ENCODE measurements at places on chromosomes 16 and 17.

DNA sequence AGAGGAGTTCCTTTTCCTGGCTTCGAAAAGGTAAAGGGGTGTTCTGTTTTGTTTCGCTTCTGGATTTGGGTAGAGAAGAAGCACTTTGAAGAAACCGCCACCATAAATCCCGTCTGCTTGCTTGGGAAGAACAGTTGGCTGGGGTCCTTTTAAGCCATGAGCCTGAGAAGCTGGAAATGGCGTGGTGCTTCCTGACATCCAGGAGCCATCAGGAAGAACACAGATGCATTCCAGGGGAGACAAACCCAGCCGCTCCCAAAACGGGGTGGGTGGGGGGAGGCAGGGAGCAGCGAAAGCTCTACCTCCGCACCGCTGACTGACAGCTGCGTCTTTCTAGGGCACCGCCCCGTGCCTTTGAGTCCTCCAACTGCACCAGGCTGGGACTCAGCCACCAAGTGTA, 91.6 kb downstream of the ZDHHC7 start:
- DNase-seq = no peak

DNA sequence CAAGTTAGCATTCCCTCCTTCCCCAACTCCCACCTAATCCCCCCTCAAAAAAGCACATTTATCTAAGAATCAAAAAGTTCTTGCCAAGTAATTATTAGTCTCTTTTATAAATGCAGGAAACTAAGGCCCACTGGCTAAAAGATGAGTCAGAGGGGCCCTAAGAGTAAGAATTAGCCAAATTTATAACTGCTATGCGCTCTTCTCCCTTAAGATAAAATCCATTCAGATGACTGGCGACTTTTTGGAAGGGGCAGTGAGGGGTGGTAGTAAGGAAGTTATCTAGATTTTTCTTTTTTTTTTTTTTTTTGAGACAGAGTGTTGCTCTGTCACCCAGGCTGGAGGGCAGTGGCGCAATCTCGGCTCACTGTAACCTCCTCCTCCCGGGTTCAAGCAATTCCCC, 17.1 kb downstream of the ZNF652 start:
- no peak for DNase-seq

DNA sequence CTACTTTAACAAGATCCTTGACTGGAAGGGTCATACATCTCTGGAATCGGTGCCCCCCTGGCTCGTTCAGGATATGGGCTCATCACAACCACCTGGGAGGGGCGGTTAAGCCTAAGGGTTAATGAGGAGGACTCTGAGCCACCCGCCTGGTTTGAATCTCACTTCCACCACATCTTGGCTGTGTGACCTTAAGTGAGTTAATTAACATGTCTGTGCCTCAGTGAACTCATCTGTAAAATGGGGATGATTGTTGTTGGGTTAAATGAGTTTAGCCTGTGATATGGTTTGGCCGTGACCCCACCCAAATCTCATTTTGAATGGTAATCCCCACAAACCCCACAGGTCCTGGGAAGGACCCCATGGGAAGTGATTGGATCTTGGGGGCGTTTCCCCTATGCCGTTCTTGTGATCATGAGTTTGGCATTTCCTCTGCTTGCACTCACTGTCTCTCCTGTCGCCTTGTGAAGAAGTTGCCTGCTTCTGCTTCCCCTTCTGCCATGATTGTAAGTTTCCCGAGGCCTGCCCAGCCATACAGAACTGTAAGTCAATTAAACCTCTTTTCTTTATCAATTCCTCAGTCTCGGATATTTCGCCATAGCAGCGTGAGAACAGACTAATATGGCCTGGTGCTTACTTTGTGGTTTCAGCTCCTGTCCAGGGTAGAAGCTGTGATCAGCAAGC, 214.0 kb upstream of the CIBAR2 start:
- no peak for DNase-seq

- DNase-seq = peak; percentile 29
Observed at GRCh38 chr16:87678618-87679017, 76.3 kb downstream of the JPH3 start.

DNA sequence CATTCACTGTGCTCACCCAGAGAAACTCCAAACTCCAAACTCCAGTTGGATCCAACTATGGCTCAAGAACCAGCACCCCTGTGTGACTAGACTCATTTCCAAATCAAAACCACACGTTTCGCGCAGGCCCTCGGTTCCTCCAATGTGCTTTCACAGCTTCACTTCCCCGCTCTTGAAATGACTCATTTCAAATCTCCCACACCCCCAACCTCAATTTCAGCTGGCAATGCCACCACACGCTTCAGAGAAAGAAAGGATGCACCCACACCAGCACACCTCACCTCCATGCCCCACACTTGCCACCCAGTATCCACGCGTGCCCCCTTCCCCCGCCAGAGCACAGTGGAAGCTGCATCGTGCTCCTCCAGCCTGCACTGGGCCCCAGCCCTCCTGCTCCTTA, 9.0 kb downstream of the TMEM92 start:
- no peak for DNase-seq

DNA sequence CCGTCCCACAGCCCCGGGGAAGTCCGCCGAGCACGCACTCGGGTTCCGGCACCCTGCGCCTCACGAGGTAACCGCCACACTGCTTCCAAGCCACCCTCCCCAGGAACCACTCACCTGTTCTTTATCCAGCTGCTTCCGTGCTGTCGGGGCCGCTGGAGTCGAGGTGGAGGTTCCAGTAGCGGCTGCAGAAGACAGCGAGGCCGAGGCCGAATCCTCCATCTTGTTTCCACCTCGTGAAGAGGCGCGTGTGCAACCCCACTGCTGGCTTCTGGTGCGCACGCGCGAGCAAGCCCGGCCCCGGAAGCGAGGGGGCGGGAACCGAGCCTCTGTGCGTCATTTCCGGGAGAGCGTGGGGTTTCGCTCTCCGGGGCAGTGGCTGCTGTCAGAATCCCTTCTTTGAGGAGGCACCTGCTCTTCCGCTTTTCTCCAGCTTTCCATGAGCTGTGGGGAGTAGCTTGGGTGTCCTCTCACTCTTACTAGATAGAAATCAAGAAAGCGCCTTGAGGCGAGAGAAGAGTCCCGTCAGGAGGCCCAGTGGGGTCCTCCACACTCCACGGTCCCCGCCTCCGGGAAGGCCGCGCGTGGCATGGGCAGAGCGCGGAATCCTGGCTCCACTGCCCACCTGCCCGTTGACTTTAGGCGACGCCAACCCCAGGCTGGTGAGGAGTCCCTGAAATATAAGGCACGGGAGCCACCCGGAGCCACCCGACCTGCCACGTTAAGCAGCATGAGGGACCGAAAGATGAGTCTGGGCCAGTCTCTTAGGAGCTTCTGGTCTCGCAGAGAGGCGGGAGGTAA, at the start of gene RSL1D1:
Gene RSL1D1, minus strand, starts transcription at position 249 of the 798 bp plus-strand sequence. Its CDS starts 30 bp downstream, at position 219.
- peak; percentile 97 for DNase-seq

DNA sequence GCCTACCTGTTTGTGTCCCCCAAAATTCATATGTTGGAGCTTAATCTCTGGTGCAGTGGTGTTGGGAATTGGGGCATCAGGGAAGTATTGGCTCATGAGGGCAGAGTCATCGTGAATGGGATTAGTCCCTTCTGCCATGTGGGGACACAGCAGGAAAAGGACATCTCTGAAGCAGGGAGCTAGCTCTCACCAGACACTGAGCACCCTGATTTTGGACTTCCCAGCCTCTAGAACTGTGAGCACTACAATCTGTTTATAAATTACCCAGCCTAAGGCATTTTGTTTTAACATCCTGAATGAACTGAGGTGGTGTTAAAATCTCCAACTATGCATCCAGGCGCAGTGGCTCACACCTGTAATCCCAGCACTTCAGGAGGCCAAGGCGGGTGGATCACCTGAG, 206.0 kb downstream of the SEC14L1 start:
- no peak for DNase-seq

DNA sequence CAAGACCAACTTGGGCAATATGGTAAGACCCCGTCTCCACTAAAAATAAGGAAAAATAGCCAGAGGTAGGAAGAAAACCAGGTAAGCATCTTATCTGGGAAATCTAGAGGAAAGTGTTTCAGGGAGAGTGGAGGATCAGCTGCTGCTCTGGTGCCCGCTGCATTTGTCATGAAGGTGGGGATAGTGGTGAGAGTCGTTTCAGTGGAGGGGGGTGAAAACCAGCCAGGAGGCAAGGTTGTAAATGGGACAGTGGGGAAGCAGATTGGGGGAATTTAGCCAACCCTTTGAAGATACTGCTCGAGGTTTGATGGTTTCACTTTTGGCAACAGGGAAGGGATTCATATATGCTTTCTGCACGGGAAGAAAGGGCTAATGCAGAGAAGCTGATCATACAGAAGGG, 8.8 kb downstream of the DCTPP1 start:
- no peak for DNase-seq

- DNase-seq = no peak
Observed at GRCh38 chr16:23924128-23924527, 88.3 kb downstream of the PRKCB start.

DNA sequence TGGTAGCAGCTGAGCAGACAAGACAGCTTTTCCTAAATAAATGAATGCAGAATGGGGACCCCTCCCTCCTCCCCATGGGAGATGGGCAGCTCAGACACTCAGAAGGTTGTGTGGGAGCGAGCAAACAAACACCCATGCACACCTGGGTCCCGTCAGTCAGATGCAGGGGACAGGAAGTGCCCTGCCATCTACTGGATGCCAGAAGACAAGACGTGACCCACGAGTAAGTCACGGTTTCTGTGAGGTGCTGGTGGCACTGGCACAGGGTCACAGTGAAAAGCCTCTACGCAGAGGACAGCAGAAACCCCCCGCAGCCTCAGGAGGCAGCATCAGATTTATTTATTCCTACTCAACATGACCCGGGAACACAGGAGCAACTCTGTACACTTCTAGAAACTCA, 8.4 kb downstream of the HBQ1 start:
- DNase-seq = no peak

DNA sequence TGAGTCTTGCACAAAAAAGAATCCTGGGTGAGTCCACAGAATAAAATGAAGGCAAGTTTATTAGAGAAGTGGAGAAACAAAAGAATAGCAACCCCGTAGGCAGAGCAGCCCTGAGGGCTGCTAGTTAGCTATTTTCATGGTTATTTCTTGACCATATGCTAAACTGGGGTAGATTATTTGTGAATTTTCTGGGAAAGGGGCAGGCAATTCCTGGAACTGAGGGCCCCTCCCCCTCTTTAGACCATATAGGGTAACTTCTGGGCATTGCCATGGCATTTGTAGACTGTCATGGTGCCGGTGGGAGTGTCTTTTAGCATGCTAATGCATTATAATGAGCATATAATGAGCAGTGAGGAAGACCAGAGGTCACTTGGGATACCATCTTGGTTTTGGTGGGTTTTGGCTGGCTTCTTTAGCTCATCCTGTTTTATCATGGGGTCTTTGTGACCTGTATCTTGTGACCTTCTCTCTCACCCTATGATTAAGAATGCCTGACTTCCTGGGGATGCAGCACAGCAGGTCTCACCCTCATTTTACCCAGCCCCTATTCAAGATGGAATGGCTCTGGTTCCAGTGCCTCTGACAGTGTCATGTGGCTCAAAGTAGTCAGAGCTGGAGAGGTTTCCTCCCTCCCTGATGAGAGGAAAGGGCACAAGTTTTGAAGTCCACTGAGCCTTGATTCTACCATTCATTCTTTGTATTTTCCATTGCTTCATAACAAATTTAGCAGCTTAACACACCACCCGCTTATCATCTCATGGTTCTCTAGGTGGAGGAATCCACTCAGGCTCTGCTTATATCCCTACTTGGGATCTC, 55.7 kb upstream of the LGALS9 start:
- no peak for DNase-seq

DNA sequence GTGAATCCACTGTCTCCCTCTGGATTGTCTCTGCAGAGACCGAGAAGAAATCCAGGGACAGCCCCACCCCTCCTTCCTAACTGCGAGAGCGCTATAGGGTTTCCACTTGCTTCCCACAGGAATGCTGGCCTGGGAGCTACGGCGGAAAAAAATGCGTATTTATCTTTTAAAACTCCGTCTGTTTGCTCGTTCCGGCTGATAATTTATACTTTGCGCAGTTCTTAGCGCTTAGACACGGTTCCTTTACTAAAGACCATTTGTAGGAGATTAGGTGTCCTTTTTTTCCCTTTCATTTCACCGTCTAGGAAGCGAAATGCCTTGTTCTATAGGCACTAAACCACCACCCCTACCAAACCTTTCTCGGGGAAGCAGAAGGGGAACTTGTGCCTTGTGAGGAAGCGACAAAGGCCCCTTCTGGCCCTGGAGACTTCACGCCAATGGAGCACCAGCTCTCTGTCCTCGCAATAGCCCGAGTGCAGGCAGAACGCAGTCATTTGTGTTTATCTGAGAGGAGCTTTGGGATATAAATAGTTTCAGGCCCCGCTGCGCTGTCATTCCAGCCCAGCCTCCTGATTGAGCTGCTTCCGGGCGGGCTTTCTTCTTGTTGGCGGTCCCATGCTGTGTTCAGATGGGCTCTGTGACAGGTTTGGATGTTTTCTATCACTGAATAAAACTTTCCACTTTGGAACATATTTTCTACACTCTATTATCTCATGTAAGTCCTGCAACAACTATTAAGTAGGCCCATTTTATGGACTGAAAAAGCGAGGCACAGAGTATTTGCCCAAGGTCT, 791 bp upstream of the SUPT4H1 start:
- peak; percentile 66 for DNase-seq

DNA sequence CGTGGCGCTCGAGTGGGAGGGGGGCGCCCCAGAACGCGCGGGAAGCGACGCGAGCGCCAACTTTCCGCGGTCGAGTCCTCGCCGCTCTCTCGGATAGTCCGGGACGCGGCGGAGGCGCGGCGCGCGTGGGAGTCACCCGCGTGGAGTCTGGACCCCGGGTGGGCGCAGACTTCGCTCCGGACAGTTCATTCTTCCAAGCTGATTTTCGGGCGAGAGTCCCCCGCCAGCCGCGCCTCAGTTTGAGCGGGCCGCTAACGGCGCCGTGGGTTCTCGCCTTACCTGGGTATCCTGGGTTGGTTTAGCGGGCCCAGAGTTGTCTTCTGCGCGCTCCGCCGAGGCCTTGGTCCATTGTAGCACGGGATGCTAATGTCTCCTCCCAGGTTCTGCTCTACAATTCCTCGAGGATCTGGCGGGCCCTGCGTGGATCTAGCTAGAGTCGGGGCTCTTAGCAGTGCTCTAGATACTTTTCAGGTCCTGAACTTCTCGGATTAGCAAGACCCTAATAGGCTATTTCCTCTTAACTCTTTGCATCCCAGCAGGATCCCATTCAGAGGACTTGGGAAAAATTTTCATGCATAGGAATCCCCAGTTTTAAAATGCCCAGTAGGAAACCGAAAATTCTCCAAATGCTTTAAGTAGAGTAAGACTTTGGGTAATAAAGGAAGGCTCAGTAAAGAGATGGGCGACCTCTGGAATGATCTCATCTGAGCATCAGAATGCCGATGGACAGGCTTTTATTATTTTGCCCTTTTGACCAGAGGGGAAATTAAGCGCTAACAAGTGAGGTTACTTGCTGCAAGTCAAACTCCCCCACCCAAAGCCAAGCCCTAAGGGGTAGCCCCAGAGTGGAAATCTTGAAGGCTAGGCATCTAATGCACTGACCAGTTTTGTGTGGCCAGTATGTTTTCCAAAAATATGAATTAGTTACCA, 537 bp upstream of the GJC1 start:
- DNase-seq = peak; percentile 41

DNA sequence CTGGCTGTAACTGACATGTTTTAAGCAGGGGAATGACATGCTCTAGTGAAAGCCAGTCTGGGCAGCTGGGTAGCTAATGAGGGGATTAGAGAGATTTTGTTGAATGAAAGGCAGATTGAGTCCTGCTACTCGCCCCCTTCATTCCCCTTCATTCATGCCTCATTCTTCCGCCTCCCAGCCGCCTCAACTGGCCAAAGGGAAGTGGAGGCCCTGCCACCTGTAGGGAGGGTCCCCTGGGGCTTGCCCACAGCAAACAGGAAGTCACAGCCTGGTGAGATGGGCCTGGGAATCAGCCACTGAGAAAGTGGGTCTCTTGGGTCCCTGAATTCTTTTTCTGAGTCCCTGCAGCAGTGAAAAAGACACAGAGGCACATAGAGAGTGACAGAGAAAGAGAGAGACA, 1.1 kb upstream of the CD19 start:
- DNase-seq = no peak

- DNase-seq = no peak
Observed at GRCh38 chr17:45792995-45793755, 9.1 kb downstream of the CRHR1 start.
